ENCODE measurements at places on chromosomes 6 and 20. TPM values are rescaled to one million over a fixed set of nuclear protein-coding genes. Genes with fewer than 3 reads are reported as not detected.

Gene BMP6
- 0.17 TPM for total RNA-seq

Gene SLC22A2
- total RNA-seq, result not detected

DNA sequence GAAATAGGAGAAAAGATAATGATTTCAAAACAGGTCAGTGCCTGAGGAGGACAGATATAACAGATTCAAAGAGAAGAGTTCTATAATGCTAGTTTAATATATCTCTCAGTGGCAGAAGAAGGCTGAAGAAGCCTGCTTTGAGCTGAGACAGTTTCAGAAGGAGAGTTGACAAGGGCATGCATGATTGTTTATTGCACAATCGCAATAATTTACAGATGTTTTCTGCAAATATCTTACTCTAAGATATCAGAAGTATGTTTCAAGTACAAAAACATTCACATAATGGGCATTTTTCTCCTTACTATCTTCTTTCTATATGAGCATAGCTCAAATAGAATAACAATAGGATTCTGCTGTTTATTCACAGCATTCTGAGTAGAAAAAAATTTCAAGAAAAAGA lies 557.7 kb upstream of the NRSN1 start:
- DNase-seq, result no peak

DNA sequence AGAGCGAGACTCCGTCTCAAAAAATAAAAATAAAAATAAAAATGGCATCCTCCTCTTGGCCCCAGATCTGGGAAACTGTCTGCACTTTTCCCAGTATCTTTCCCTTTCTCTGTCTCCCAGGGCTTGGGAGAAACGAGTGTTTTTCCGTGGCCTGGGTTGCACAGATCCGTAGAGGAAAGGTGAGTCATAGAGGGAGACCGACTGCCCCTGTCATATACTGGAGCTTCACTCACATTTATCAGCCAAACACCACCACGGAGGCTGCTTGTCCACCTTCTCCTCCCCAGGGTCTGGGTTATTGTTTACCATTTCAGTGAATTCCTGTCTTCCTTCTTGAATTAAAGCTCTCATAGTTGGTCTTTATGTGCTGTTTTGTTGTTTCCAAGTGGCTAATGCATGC lies 31.9 kb upstream of the EIF2S2 start:
- DNase-seq, result no peak

GRCh38 chr6:87932361-87932760 lies 115.3 kb upstream of the SPACA1 start:
- DNase-seq, result no peak

DNA sequence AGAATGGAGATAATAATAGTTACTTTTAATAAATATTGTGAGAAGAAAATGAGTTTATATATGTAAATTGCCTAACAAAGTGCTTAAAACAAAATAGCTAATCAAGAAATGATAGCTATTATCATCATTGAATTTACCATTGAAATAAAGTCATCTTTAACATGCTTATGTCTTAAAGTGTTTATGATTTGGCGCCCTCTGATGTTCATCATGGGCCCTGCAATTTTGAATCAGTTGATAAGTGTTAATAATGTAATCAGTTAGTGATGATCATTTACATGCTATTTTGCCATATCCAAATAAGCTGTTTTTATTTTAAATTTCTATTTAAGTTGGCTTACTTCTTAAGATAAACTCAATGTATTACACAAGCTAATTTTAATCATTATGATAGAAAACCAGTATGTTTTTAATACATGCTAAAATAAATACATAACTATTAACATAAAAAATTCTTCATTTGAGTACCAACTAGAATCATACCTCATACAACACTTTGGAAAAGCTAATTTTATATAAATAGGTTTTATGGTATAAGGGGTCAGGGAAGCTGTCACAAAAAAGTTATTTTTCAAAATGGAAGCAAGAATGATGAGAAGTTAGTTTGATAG lies 39.2 kb upstream of the TPD52L1 start:
- peak; percentile 43 for DNase-seq

DNA sequence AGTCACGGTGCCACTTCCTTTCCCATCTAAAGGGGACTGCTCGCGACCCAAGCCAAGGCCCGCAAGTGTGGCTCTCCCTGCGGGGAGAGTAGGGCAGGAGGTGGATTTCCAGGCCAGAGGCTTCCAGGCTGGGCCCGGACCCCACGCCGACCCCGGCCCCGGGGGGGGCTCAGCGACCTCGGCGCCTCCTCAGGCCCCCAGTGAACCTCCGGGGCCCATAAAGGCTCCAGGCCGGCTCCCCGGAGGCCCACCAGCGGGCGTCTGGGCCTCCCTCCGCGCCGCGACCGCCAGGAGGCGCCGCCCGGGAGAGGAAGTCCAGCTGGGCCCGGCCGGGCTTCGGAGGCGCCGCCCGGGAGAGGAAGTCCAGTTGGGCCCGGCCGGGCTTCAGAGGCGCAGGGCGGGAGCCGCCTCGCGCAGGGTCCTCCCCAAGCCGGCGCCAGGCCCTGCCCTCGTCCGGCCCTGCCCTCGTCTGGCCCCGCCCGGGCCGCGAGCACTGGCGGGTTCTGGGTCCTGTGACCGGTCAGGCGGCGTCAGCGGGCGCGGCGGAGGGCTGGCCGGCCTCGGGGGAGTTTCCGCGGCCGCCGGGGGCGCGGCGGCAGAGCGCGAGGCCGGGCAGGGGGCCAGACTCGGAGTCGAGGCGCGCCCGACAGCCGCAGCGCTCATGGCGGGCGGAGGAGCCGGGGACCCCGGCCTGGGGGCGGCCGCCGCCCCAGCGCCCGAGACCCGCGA lies at the start of gene RAB32:
RAB32 (plus strand) TSS at position 623 of the 729 bp plus-strand sequence; CDS start at position 662, 39 bp downstream.
- DNase-seq, result peak; percentile 92

- no peak for DNase-seq
Observed at GRCh38 chr20:5207138-5207537, 80.3 kb downstream of the CDS2 start.

Gene MSH5
- total RNA-seq, result 156 TPM

Gene POU3F2
- not detected for total RNA-seq

- no peak for DNase-seq
Observed at GRCh38 chr20:58614984-58615760, 35.9 kb upstream of the STX16 start.

DNA sequence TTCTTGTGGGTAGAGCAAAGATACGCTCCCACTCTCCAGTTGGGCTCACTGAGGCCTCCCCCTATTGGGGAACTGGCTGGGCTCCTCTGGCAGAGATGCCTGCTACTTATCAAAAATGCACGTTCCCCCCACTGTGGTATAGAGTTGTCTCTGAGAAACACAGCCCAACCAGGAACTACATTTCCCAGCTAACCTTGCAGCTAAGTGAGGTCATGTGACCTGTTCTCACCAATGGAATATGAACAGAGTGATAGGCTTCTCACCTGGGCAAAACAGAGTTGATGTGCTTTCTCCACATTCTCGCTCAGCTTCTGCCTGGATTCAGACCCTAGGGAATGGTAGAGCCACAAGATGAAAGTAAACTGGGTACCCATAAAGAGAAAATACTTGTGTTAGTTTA lies 49.1 kb upstream of the PTPRT start:
- DNase-seq, result peak; percentile 15

Gene TGM3
- not detected for total RNA-seq

Gene SNX14
- total RNA-seq, result 72.9 TPM

DNA sequence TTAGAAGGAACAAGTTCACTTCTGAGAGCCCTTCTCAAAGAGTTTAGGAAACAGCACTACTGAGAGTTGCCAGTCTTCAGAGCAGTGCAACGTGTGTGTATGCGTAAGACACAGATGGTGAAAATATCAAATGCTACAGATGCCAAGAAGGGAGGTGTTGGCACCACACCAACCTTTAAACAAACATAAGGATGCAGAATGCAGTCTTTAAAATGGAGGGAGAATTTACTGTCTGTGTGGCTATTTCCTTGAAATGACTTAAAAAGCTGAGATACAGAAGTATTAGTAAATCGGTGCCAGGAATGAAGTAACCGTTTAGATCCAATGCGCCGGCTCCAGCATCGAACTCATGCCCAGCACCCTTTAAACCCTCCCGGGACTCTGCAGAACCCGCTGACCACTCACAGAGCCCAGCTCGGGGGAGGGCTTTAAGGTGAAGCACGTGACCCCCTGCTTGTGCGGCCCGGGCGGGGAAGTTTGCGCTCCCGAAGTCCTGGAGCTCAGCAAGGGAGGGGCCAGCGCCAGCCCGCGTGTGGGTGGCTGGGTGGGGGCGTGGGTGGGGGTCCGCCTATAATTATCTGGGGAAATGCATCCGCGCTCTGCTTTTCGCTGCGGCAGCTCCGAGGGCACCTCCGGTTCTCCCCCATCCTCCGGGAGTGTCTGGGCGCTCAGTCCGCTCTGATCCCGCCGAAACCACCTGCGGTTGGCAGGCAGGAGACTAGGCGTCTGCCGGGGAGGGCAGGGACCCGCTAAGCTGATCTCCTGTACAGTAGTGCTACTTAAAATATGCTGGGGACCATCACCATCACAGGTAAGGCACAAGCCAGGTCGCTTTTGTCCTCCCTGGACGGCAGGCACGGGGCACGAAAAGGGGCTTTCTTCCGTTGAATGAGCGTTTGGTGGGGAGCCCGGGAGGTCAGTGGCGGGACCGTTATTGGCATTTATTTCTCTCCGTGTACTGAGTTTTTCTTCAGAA lies 66.0 kb downstream of the ZBTB2 start:
- peak; percentile 65 for DNase-seq

Gene GGTLC1
- not detected for total RNA-seq

DNA sequence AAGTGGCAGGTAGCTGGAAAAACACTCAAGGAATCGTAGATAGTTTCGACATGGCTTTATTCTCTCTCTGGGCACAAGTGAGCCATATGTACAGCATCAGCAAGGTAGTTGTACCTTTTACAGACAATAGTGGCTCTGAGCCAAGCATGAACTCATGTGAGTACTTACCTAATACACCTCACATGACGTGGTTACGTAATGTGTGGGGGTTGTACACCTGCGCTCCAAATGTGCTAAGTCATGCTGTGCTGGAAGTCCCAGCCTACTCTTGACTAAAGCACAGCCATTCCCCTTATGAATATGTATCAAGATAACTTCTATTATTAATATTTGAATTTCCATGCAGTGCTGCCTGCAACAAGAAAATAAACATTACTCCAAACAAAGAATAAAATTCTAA lies 78.8 kb upstream of the HMGN3 start:
- DNase-seq, result peak; percentile 87

DNA sequence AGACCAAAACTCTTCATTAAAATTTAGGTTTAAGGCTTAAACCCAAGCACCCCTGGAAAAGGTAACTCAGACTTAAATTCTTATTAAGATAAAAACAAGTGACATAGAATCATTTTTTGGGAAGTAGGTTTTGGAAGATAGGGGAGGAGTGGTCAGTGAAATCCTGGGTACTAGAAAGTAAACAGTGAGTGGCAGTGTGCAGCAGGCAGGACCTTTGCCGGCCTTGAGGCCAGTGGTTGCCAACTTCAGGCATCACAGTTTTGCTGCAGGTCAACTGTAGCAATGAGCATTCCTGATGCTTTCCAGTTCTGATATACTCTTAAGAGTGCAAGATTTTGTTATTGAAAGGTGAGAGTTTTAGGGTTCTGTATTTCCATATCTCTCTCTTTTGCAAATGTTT lies 69.3 kb upstream of the SUPT3H start:
- no peak for DNase-seq

- no peak for DNase-seq
Observed at GRCh38 chr20:43571310-43571709, 12.5 kb downstream of the SGK2 start.

Gene MCM3
- 116 TPM for total RNA-seq

DNA sequence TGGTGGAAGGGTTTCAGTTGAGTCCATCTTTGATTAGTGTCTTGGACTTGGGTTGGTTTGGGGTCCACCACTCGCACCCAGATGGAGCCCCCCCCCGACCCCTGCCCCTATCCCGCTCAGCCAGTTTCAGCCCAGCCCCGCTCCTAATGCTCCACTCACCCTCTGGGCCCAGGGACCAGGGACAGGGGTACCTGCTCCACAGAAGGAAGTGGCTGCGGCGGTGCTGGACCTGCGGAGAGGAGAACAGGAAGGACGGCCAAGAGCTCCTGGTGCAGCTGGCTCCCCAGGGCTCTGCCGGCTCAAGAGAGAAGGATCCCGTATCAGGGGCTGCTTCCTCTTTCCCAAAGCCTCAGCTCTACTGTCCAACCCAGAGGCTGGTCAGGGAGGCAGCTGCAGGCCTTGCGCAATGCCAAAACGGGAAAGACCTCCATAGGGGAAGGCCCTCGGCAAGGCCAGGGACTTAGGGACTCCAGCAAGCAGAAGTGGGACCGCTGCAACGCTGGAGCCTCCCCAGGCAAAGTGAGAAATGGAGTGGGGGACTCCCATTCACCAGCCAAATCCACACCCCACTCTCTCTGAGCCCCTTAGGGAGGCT lies at the start of gene SIGLEC1:
SIGLEC1 (minus strand) TSS at position 322 of the 595 bp plus-strand sequence. CDS start 5,472 bp downstream, outside the sequence.
- DNase-seq, result no peak

GRCh38 chr6:108027056-108027455 lies 47.5 kb downstream of the OSTM1 start:
- DNase-seq, result no peak

Gene CITED2
- total RNA-seq, result 21.4 TPM

DNA sequence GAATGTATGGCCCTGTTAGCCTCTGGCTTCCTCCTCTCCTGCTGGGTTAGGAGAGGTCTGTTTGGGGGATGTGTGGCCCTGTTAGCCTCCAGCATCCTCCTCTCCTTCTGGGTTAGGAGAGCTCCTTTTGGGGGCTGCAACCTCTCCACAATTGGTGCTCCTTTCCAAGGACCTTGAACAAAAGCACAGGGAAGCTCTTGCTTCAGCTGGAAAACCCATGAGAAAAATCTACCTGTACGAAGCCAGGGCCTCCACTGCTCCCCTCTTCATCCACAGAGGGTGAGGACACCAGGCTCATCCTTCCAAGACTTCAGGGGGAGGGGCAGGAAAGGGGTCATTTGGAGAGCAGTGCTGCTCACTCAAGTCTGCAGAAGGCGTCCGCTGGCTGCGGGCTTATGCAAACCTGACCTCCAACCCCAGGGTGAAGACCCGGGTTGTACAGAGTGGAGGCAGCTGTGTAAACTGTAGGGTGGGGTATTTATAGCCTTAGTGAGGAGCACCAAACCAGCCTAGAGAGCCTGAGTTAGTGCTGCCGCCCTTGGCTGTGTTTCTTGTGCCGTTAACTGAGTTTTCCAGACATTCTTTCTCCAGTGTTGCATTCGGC lies 62.1 kb downstream of the SLC24A3 start:
- no peak for DNase-seq

DNA sequence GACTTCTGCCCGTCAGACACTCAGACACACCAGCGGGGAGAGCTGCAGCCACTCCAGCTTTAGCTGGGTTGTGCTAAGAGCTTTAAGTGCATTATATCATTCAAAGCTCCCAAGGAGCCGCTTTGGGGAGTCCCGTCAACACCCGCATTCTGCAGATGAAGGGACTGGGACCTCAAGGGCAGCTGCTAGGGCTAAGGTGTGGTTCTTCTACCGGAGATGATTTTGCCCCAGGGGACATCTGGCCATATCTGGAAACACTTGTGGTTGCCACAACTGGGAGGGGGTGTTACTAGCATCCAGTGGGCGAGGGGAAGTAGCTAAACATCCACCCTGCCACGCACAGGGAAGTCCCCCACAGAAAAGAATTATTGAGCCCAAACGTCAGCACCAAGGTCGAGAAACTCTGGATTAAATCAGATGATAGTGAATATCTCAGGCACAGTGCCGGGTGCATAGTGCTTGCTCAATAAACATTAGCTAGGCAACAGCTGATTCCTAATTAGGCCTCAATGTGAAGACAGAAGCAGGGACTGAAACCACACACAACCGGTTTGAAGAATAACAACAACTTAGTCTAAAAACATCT lies 29.6 kb downstream of the PMEPA1 start:
- DNase-seq, result no peak

Gene C6orf141
- total RNA-seq, result 60.9 TPM

- no peak for DNase-seq
Observed at GRCh38 chr6:52262620-52263344, 18.5 kb upstream of the IL17F start.

- DNase-seq, result no peak
Observed at GRCh38 chr6:155765275-155766194, 309.9 kb upstream of the NOX3 start.

Measured in Calu3 (cell line).